ENCODE measurements at places on chromosomes 5 and 9.

GRCh38 chr9:81861644-81862043 lies 66.6 kb upstream of the SPATA31D4 start:
- no peak for DNase-seq

DNA sequence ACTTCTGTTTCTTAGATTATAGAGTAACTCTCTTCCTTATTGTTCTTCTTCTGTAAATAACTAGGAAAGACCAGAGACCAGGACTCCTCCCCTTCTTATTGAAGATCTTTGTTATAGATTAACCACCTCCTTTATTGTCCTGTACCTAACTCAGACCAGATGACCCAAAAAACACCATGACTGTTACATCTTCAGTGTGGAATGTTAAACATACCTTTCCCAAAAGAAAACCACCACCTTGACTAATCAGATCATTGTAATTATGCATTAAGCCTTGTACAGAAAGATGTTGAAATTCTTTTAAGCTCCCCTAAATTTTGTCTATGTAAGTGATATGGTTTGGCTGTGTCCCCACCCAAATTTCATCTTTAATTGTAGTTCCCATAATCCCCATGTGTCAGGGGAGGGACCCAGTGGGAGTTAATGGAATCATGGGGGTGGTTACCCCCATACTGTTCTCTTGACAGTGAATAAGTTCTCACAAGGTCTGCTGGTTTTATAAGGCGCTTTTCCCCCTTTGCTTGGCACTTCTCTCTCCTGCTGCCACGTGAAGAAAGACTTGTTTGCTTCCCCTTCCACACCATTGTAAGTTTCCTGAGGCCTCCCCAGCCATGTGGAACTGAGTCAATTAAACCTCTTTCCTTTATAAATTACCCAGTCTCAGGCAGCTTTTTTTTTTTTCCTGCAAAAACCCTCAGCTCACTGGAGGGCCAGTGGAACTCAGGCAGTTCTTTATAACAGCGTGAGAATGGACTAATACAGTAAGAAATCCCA lies 26.3 kb downstream of the ARSB start:
- DNase-seq: no peak

DNA sequence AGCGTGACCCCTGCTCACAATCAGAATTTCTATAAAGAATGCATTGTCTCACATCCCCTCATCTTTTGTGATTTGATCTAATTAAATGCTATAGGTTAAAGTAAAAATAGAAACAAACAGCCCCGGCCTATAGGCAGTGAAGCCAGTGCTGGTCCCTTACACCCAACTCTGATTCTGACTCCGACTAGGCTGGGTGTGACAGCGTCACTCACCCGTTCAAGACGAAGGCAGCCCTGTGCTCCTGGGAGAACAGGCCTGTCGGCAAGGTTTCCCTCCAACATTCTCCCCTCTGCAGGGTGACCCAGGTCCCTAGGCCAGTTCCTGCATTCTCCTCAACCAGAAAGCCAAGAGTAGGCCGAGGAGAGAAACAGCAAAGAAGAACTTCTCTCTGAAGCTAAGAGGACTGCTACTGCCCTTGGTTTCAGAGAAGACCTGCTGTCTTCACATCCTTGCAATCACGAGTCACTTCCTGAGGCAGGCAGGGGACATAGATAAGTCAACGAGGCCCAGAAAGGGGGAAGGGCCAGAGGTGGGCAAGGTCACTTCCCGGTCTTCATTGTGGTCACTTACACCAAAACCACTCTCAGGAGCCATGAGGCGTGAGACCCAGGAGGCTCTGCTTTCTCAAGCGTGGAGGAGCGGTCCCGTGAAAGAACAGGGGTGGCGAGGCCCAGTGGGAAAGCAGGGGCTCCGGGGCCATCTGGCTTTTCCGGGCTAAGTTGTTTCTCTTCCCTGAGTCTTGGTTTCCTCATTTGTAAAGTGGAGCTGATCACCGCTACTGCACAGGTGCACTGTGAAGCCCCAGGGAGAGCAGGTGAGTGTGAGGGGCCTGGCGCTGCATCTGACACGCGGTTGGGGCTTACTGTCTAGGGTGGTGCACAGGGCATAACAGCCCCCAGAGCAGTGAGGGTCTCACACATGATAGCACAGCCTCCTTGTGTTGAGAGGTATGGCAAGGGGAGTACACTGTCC lies 200.8 kb downstream of the CRB2 start:
- DNase-seq: no peak

GRCh38 chr5:160463740-160464465 lies 42.2 kb downstream of the PTTG1 start:
- no peak for DNase-seq

- no peak for DNase-seq
Measured at GRCh38 chr5:159053216-159053615, 46.5 kb downstream of the EBF1 start.

DNA sequence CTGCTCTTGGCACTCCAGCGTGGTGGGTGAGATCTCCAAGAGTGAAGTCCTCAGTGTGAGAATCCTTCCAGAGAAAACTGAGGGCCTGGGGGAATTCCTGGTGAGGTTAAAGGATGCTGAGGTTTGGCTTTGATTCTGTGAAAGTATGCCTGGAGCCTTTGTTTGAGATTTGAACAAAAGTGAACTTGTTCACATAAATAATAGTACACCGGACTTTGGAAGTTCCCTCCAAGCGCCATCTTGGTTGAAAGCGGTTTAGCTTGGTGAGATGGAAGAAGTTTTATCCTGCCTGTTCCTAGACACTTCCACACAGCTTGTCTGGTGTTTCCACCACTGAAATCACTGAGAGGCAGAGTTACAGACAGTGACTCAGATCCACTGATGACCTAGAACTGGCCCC lies 286.4 kb downstream of the NTRK2 start:
- DNase-seq: no peak

GRCh38 chr5:112124788-112125187 lies 294.3 kb downstream of the EPB41L4A start:
- DNase-seq: no peak

- no peak for DNase-seq
Measured at GRCh38 chr5:39400713-39401578, 23.8 kb downstream of the DAB2 start.

DNA sequence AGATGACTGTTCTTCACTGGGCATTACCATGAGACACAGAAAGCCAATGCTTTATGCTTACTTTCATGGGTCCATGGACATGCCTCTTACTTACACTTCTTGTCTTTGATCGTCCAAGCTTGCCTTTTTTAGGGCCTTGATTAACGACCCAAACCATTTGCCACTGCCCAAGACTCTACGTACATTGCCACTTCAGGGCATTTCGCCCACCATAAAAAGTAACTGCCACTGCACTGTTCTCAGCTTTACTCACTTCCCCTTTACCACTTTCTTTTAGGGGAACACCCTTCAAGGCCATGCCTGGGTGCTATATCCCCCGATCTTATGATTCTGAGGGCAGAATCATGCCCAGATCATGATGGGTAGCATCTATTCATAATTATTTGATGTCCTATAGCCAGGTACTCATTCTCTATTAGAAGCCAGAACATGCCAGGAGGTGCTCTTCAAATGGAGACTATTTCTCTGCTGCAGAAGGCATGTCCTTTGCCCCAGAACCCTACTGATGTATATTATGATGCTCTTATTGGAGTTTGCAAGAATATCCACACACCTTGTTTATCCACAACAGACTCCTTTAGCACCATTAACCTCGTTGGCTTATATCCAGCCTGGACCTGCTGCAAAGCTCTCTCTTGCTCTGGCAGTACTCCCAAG lies 64.1 kb upstream of the RAD23B start:
- no peak for DNase-seq

- DNase-seq: peak; percentile 99
Measured at GRCh38 chr9:2014696-2015580, at the start of gene SMARCA2. SMARCA2 (plus strand) TSS chr9:2015347; CDS start chr9:2029023, 13,676 bp downstream.

DNA sequence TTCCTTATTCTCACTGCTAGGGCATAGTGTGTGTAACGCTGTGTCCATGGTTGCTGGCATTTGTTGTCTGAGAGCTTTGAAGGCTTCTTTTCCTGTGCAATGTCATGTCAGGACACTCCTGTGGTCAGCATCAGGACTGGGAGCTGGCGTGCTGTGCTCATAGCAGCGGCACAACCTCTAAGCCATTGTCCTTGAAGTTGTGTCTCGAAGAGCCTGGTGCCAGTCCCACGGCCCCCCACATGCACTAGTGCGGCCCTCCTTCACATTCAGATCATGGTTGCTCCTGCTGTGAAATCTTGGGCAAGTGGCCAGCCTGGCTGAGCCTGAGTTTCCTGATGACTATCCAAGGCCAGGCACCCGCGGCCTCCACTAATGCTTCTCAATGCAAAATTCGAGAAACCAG lies 32.4 kb downstream of the PDZD2 start:
- peak; percentile 79 for DNase-seq

GRCh38 chr5:15680455-15680854 lies 180.5 kb downstream of the FBXL7 start:
- no peak for DNase-seq

- DNase-seq: no peak
Measured at GRCh38 chr5:170161069-170161468, 55.4 kb downstream of the FOXI1 start.
